ENCODE measurements at places on chromosomes 1 and 21. TPM values are rescaled to one million over a fixed set of nuclear protein-coding genes. Genes with fewer than 3 reads are reported as not detected.

The SEMA6C gene
- 2.2 TPM for total RNA-seq

The IFI44 gene
- 259 TPM for total RNA-seq

The C8A gene
- total RNA-seq, result not detected

The PGLYRP3 gene
- not detected for total RNA-seq

The ANKRD35 gene
- total RNA-seq, result 0.22 TPM

- no peaks in the 10 kb centered on the region for H3K27me3 ChIP-seq
- H3K27ac ChIP-seq, result peak overlapping the region; percentile 80
- DNase-seq, result peak; percentile 73
- H3K4me1 ChIP-seq, result no peaks in the 10 kb centered on the region
Measured at GRCh38 chr1:115545791-115546733, 95.7 kb upstream of the VANGL1 start.

- H3K27ac ChIP-seq, result no peak overlapping the region
- no peak overlapping the region for H3K4me3 ChIP-seq
- H3K27me3 ChIP-seq, result no peaks in the 10 kb centered on the region
- H3K36me3 ChIP-seq, result peaks cover 5% of the 10 kb centered on the region
- no peak for DNase-seq
Measured at GRCh38 chr21:32483293-32483595, 70.7 kb downstream of the EVA1C start.

DNA sequence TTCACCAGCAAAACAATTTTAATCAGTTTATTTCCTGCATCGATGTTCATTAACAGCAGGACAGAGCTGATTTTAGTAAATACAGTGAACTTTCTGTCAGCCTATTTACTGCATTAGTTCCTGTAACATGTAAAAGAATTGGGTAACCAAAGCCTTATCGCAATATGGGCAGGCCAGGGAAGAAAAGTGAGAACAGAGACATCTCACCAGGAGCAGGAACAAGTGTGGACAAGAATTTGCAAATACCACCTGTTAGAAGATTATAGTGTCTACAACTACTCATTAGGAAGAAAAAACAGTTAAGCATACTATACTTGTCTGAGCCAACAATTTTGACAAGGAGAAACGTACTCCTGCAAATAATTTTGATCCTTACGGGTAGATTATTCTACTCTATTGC lies 1293.9 kb downstream of the PLA2G4A start:
- no peak overlapping the region for H3K4me3 ChIP-seq
- no peaks in the 10 kb centered on the region for H3K36me3 ChIP-seq
- H3K27ac ChIP-seq, result no peak overlapping the region
- H3K27me3 ChIP-seq, result no peaks in the 10 kb centered on the region
- DNase-seq, result no peak

- peaks cover 18% of the 10 kb centered on the region for H3K4me1 ChIP-seq
- peaks cover 57% of the 10 kb centered on the region for H3K27me3 ChIP-seq
- peaks cover 18% of the 10 kb centered on the region for H3K36me3 ChIP-seq
- no peak for DNase-seq
Measured at GRCh38 chr1:232624546-232625281, 5.2 kb downstream of the SIPA1L2 start.

DNA sequence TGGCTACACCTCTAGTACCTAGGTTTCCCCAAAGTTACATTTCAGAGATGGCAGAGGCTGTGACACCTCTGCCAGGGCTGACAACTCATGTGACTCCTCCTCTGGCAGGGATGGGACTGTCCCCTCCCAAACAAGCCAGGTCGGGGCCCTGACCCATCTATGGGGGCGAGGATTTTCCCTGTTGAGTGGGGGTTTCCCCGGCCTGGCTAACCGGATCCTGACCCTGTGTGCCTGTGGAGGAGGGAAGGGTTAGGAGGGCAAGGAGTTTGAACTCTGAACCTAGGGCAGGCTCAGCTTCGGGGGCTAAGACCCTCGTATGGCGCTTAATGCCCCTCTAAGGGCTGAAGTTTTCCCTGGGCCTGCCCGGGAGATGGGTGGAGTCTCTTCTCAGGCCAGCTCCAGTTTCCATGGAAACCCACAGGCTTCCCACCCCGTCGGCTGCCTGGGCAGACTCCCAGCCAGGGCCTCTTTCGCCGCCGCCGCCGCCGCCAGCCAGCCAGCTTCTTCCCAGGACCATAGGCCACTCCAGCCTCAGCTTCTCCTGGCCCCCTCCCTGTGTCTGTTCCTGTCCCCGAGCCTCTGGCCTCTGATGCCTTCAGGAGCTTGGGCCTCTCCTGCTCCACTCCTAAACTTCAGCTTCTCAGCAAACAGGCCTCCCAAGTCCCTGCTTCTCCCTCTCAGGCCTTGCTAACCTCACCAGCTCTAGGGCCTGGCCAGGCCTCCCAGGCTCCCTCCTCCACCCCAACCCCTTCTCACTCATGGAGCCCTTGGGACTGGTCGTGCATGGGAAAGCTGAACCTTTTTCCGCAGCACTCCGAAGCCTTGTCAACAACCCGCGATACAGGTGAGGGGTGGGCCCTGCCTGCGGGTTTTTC lies at the start of gene BTBD19:
TSS of gene BTBD19 (plus strand) at position 461 of the 875 bp plus-strand sequence. CDS start at position 759, 298 bp downstream.
- peak; percentile 66 for DNase-seq
- peaks cover 36% of the 10 kb centered on the region for H3K4me1 ChIP-seq
- peak within 1 kb of the TSS; percentile 51 for H3K4me3 ChIP-seq
- no peaks in the 10 kb centered on the region for H3K27me3 ChIP-seq
- H3K27ac ChIP-seq, result peak within 1 kb of the TSS; percentile 97
- H3K36me3 ChIP-seq, result peaks cover 57% of the 10 kb centered on the region

DNA sequence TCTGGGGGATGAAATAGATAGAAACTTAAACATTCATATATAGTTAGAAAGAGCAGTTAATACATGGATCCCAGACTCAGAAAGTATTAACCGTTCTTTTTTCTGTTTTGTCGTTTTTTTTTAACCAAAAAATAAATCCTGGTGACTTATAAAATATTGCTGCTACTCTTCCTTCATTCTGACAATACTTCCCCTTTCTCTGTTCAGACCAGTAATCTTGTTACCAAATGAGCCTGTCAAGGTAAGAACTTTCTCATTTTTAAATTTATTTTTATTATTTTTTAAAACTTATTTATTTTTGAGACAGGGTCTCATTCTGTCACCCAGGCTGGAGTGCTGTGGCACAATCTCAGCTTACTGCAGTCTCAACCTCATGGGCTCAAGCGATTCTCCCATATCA lies 13.7 kb downstream of the PTPN22 start:
- H3K27me3 ChIP-seq, result no peaks in the 10 kb centered on the region
- DNase-seq, result no peak
- no peaks in the 10 kb centered on the region for H3K36me3 ChIP-seq
- H3K27ac ChIP-seq, result no peak overlapping the region
- H3K4me3 ChIP-seq, result no peak overlapping the region
- H3K4me1 ChIP-seq, result peaks cover 7% of the 10 kb centered on the region

GRCh38 chr1:169392406-169392805 lies 24.4 kb downstream of the BLZF1 start:
- no peaks in the 10 kb centered on the region for H3K27me3 ChIP-seq
- H3K4me3 ChIP-seq, result no peak overlapping the region
- DNase-seq, result no peak
- no peak overlapping the region for H3K27ac ChIP-seq
- peaks cover 33% of the 10 kb centered on the region for H3K36me3 ChIP-seq

GRCh38 chr1:64124704-64125440 lies 78.6 kb upstream of the UBE2U start:
- H3K36me3 ChIP-seq, result no peaks in the 10 kb centered on the region
- H3K27me3 ChIP-seq, result no peaks in the 10 kb centered on the region
- DNase-seq, result no peak
- peaks cover 7% of the 10 kb centered on the region for H3K4me1 ChIP-seq

GRCh38 chr1:175179837-175180590 lies 12.6 kb downstream of the KIAA0040 start:
- no peak overlapping the region for H3K27ac ChIP-seq
- H3K4me1 ChIP-seq, result peaks cover 8% of the 10 kb centered on the region
- no peak for DNase-seq
- peaks cover 10% of the 10 kb centered on the region for H3K36me3 ChIP-seq
- no peak overlapping the region for H3K4me3 ChIP-seq
- H3K27me3 ChIP-seq, result no peaks in the 10 kb centered on the region

DNA sequence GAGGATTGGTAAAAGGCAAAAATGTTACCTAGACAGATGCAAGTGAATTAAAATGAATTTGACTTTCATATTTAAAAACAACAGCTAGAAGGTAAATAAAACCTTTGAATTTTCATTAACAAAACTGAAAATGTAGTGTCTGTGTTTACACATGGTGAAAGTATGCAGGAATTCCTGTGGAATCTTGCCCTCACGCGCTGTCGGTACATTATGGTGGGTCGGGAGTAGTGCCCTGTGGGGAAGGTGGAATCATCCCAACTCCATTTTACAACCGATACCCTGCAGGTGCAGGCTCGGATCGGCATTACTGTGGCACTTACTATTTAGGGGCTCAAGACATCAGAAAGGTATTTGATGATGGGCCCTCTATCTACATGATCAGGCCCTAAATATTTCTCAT lies 197.2 kb upstream of the MAP1LC3C start:
- H3K4me1 ChIP-seq, result no peaks in the 10 kb centered on the region
- no peak for DNase-seq
- H3K4me3 ChIP-seq, result no peak overlapping the region
- no peak overlapping the region for H3K27ac ChIP-seq
- H3K27me3 ChIP-seq, result no peaks in the 10 kb centered on the region
- no peaks in the 10 kb centered on the region for H3K36me3 ChIP-seq

DNA sequence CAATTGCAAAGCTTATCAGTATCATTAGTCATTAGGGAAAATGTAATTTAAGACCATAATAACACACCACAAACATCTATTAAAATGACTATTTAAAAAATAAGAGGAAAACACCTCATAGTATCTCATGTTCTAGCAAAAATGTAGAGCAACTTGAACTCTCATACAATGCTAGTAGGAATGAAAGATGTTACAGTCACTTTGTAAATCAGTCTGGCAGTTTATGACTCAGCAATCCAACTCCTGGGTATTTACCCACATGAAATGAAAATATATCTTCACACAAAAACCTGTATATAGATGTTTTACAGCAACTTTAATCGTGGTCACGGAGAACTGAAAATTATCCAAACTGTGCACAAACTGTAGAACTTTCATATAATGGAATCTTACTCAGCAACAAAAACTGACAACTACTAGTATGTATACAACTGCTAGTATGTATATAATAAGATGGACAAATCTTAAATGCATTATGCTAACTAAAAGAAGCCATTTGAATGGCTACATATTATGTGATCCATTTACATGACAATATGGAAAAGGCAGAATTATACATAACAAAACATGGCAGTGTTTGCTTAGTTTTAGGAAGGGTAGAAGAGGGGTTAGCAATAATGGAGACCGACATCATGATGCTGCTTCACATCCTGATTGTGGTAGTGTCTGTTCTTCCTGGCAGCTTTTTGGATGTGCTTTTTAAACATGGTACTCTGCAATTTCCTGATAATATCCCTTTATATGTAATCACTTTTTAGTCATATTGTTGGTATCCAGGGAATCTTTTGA lies 267.0 kb downstream of the KCTD3 start:
- DNase-seq, result no peak
- H3K27ac ChIP-seq, result no peak overlapping the region
- no peak overlapping the region for H3K4me3 ChIP-seq
- H3K27me3 ChIP-seq, result no peaks in the 10 kb centered on the region

DNA sequence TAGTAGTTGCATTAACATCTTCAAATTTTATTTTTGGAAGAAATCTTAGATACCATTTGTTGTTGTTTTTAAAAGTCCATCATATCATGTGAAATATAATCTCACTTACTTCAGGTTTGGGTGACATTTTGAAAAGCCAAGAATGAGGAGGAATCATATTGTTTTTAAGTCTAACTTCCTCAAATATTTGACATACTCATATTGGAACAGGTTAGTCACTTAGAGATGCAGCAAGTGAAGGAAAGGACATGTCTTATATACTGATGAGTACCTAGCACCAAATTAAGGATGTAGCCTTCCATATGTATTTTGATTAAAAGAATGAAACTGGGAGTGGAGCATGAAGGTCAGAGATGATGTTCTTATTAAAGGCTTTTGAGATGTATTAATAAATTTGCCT lies 23.9 kb downstream of the GBP2 start:
- no peaks in the 10 kb centered on the region for H3K4me1 ChIP-seq
- DNase-seq, result no peak
- no peak overlapping the region for H3K27ac ChIP-seq
- H3K36me3 ChIP-seq, result no peaks in the 10 kb centered on the region
- H3K4me3 ChIP-seq, result no peak overlapping the region

DNA sequence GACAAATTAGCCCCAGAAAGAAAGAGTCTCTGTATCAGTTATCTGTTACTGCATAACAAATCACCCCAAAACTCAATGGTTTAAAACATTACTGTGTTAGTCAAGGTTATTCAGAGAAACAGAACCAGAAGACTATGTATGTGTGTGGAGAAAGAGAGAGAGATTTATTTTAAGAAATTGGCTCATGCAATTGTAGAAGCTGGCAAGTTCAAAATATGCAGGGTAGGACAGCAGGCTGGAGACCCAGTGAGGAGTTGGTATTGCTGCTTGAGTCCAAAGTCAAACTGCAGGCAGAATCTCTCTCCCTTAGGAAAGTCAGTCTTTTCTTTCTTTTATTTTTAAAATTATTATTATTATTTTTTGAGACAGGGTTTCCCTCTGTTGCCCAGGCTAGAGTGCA lies 50.2 kb upstream of the TNR start:
- no peaks in the 10 kb centered on the region for H3K4me1 ChIP-seq
- H3K36me3 ChIP-seq, result no peaks in the 10 kb centered on the region
- DNase-seq, result no peak
- H3K27ac ChIP-seq, result no peak overlapping the region

- H3K27me3 ChIP-seq, result no peaks in the 10 kb centered on the region
- H3K36me3 ChIP-seq, result peaks cover 5% of the 10 kb centered on the region
- no peak overlapping the region for H3K27ac ChIP-seq
- no peaks in the 10 kb centered on the region for H3K4me1 ChIP-seq
- no peak overlapping the region for H3K4me3 ChIP-seq
- no peak for DNase-seq
Measured at GRCh38 chr1:89576013-89576412, 51.4 kb downstream of the LRRC8B start.

GRCh38 chr1:189958756-189959155 lies 518.9 kb downstream of the BRINP3 start:
- H3K27me3 ChIP-seq, result no peaks in the 10 kb centered on the region
- DNase-seq, result no peak
- no peaks in the 10 kb centered on the region for H3K4me1 ChIP-seq
- no peak overlapping the region for H3K4me3 ChIP-seq
- H3K27ac ChIP-seq, result no peak overlapping the region

GRCh38 chr1:110130113-110130591 lies 17.9 kb downstream of the UBL4B start:
- no peak overlapping the region for H3K27ac ChIP-seq
- peaks cover 13% of the 10 kb centered on the region for H3K27me3 ChIP-seq
- no peak overlapping the region for H3K4me3 ChIP-seq
- no peaks in the 10 kb centered on the region for H3K36me3 ChIP-seq

GRCh38 chr1:231518485-231519034 lies 9.9 kb upstream of the TSNAX start:
- no peaks in the 10 kb centered on the region for H3K4me1 ChIP-seq
- no peaks in the 10 kb centered on the region for H3K36me3 ChIP-seq
- no peak overlapping the region for H3K27ac ChIP-seq
- DNase-seq, result no peak

DNA sequence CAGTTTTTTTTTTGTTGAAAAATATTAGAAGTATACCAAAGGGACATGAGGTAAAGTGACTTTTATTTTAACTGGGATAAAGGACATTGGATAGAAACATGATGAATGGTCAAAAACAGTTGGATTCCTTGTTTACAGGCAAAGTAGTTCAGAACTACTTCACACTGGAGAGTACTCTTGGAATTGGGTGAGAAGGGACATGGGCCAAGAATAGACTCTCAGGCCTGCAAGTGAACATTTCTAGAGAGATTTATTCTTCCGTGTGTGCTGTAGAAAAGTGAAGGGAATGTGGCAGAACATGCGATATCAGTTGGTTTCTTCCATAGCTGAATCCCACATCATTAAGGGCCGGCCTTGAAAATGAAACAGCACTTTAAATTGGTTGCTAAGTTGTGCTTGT lies 290.5 kb downstream of the ADGRL2 start:
- no peak overlapping the region for H3K27ac ChIP-seq
- DNase-seq, result no peak
- no peaks in the 10 kb centered on the region for H3K36me3 ChIP-seq
- no peaks in the 10 kb centered on the region for H3K4me1 ChIP-seq
- no peaks in the 10 kb centered on the region for H3K27me3 ChIP-seq
- no peak overlapping the region for H3K4me3 ChIP-seq
